Progenitor cell of endocrine pancreas (in vitro differentiated cells): ENCODE measurements at places on chromosomes 12 and 14. TPM values are rescaled to one million over a fixed set of nuclear protein-coding genes. Genes with fewer than 3 reads are reported as not detected.

Gene C12orf54
- total RNA-seq: not detected in 2 replicates

GRCh38 chr12:130649101-130650045, 66.7 kb downstream of the RIMBP2 start:
- no peaks in the 10 kb centered on the region for H3K36me3 ChIP-seq
- H3K27me3 ChIP-seq: peaks cover 4% of the 10 kb centered on the region
- H3K4me3 ChIP-seq: no peak overlapping the region
- no peak for DNase-seq
- H3K4me1 ChIP-seq: peaks cover 4% of the 10 kb centered on the region
- no peak overlapping the region for H3K27ac ChIP-seq

GRCh38 chr12:103819312-103819711, 21.7 kb downstream of the NT5DC3 start:
- DNase-seq: no peak
- H3K27ac ChIP-seq: no peak overlapping the region
- H3K4me3 ChIP-seq: no peak overlapping the region

- peak overlapping the region; percentile 85 for H3K27ac ChIP-seq
- no peaks in the 10 kb centered on the region for H3K27me3 ChIP-seq
- no peaks in the 10 kb centered on the region for H3K4me1 ChIP-seq
- peak; percentile 48 for DNase-seq
- peaks cover 10% of the 10 kb centered on the region for H3K36me3 ChIP-seq
Measured at GRCh38 chr12:58841058-58841798, 79.1 kb downstream of the LRIG3 start.

DNA sequence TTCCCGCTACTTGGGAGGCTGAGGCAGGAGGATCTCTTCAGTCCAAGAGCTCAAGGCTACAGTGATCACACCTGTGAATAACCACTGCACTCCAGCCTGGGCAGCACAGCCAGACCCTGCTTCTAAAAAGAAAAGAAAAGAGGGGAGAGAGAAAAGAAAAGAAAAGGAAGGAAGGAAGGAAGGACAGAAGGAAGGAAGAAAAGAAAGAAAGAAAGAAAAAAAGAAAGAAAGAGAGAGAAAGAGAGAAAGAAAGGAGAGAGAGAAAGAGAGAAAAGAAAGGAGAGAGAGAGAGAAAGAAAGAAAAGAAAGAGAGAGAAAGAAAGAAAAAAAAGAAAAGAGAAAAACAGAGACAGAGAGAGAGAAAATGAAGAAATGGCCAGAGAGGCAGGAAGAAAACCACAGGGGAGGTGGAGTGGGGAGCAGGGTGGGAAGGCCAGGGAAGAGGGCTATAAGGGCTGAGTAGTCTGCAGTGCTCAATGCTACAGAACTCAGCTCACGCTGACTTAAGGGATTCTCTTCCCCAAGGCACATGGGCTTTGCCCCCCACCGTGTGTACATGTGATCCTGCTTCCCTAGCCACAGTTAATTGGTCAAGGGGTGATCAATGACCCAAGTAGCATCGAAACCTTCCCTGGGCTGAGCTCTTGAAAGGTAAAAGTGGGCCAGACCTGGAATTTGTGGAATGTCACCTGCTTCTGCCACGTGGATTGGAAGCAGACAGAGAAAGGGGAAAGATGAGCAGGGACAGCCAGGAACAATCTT, 90.4 kb upstream of the TMCC3 start:
- H3K36me3 ChIP-seq: no peaks in the 10 kb centered on the region
- peaks cover 14% of the 10 kb centered on the region for H3K4me1 ChIP-seq
- no peak overlapping the region for H3K4me3 ChIP-seq
- no peak for DNase-seq

DNA sequence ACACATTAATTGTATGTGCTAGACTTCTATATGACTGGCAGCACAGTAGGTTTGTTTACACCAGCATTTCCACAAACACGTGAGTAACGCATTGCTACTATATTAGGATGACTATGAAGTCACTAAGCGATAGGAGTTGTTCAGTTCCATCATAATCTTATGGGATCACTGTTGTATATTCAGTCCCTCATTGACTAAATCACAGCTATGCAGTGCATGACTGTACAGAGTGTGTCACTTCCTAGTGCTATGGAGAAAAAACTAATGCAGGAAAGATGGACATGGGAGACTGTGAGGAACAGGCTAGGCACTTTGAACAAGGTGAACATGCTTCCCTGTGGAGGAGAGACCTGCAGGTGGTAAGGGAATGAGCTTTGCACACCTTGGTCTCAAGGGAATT, 259.8 kb downstream of the NUAK1 start:
- DNase-seq: no peak
- peaks cover 5% of the 10 kb centered on the region for H3K27me3 ChIP-seq
- no peak overlapping the region for H3K27ac ChIP-seq
- H3K36me3 ChIP-seq: no peaks in the 10 kb centered on the region
- peaks cover 3% of the 10 kb centered on the region for H3K4me1 ChIP-seq
- H3K4me3 ChIP-seq: no peak overlapping the region
